Epithelial cell of proximal tubule (primary cell): ENCODE measurements at places on chromosomes 5 and 9. TPM values are rescaled to one million over a fixed set of nuclear protein-coding genes. Genes with fewer than 3 reads are reported as not detected.

GRCh38 chr5:155587458-155587857 lies 573.9 kb downstream of the KIF4B start:
- no peak for DNase-seq

DNA sequence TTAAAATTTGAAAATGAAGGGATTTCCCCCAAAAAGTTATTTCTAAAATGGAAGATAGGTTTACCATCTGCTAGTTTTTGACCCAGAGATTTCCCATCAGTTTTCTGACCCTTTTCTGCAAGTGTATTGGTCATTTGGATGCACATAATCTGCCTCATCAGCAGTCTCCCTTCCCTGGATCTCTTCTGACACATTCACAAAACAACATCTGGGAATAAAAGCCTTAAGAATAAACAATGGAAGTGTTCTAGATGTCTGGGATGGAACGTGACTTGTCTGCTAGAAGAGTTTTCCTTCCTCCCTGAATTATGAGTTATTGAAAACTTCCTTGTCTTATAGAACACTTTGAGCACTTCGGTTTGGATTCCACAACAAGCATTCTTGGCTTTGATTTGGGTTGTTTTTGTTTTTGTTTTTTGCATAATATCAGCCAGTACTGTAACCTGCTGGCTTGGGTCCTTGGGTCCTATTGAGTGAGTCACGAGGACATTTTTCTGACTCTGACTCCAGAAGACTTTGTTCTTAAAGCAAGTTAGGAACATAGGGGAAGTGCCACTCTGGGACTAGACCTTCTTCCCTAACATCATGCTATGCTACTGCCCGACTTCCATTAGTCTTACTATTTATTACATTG lies 18.2 kb upstream of the ESM1 start:
- no peak for DNase-seq

DNA sequence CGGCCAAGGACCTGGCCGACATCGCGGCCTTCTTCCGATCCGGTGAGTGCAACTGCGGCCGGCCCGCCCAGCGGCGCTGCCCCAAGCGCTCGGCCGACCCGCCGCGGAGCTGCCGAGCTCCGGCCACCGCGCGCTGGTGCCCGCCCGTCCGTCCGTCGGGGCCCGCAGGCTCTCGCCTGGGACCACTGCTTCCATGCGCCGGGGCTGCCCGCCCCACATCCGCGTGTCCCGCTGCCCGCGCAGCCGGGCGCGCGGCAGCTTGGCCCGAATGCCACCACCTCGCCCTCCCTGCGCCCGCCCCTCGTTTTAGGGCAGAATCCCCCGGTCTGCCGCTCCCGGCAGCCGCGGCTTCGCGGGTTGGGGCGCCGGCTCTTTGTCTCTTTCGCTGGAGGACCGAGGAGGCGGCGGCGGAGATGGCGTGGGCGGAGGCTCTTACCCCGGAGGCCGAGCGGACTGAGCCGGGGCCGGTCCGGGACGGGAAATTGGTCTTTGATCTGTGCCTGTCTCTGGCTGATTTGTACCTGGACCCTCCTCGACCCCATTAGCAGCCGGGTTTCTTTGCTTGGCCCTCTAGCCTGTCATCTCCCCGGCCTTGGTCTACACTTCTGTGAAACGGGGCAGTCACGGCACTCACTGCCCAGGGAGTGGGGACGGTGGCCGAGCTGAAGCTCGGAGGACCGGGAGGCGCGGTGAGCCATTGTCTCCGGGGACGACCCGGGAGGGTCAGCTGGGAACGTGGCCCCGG lies 871 bp downstream of the TRIO start:
- no peak for DNase-seq

DNA sequence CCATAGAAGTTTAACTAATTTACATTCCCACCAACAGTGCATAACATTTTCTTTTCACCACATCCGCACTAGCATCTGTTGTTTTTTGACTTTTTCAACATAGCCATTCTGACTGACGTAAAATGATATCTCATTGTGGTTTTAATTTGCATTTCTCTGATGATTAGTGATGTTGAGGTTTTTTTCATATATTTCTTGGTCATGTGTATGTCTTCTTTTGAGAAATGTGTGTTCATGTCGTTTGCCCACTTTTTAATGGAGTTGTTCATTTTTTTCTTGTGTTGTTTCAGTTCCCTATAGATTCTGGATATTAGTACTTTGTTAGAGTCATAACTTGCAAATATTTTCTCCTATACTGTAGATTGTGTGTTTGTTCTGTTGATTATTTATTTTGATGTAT lies 163.4 kb downstream of the FER start:
- DNase-seq: no peak

DNA sequence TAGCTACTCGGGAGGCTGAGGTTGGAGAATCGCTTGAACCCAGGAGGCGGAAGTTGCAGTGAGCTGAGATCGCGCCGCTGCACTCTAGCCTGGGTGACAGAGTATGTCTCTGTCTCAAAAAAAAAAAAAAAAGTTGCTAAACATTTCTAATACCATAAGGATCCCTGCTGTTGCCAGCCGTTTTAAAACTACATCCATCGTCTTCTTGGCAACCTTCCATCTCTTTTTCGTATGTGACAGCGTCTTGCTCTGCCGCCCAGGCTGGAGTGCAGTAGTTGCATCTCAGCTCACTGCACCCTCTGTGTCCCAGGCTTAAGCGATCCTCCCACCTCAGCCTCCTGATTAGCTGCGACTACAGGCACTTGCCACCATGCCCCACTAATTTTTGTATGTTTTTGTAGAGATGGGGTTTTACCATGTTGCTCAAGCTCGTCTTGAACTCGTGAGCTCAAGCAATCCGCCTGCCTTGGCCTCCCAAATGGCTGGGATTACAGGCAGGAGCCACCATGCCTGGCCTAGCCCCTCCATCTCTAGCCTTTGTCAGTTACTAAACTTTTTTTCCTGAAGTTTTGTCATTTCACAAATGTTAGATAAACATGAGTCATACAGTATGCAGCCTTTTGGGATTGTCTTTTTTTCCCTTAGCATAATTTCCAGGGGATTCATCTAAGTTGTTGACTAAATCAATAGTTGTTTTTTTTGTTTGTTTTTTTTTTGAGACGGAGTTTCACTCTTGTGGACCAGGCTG lies 13.5 kb downstream of the NSD1 start:
- DNase-seq: no peak

Gene UNC13B
- 19.1 and 19.6 TPM in 2 replicates for total RNA-seq

DNA sequence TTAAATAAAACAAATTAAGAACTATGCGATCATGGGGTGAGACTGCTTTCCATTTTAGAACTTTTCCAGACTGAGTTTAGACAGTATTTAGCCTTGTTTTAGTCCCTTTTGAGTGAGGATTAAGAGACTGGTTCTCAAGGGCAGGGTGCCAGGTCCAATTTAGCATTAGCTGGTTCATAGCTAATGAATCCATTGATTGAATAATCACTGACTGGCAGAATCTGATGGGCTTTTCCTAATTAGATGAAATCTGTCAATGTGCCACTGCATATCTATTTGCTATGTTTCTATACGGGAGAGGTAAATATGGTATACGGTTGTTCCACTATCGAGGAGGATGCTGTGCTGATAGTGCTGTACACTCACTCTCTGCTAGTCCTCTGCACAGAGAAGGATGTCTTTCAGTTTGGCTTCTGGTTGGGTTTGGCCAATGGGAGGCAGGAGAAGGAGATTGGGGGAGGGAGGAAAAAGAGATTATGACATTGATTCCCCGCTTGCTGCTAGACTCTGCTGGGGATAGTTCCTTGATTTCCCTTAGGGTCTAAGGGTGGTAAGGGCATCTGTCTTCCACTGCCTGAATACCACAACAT lies 496.6 kb downstream of the CTNND2 start:
- no peak for DNase-seq

Gene PTPRD
- total RNA-seq: 3.2 and 5.6 TPM in 2 replicates

DNA sequence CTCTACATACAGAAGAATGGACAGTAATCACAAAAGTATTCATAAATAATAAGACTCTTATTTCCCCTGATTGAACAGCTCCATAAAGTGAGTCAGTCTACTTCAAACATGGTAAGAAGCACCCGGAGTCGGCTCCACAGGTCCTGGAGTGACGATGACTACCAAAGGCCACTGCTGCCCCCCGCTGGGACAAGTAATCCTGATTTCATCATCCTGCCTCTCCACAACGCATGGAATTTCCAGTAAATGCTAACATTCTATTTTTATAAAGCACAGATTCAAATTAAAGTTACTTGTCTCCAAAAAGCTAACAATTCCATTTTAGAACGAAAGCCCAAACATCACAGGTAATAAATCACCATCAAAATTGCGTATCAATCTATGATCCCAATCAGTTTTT lies 16.2 kb downstream of the ATPSCKMT start:
- no peak for DNase-seq

Gene DRD1
- total RNA-seq: not detected in 2 replicates

DNA sequence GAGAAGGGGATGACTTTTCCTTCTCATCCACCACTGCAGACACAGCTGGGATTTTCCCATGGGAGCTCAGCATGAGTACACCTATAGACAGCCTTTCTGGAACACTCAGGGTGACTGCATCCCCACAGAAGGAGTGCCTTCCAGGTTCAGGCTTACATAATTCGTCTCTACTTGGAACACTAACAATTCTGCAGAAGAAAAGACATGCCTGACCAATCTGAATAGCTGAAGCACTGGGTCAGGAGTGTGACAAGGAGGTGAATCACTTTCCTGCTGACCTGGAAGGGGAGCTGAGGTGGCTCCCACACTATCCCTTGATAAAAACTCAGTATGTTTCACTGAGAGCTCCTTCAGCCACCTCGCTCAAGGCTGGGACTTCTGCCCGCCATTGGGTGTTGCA lies 425.3 kb downstream of the TLR4 start:
- peak; percentile 95 for DNase-seq

DNA sequence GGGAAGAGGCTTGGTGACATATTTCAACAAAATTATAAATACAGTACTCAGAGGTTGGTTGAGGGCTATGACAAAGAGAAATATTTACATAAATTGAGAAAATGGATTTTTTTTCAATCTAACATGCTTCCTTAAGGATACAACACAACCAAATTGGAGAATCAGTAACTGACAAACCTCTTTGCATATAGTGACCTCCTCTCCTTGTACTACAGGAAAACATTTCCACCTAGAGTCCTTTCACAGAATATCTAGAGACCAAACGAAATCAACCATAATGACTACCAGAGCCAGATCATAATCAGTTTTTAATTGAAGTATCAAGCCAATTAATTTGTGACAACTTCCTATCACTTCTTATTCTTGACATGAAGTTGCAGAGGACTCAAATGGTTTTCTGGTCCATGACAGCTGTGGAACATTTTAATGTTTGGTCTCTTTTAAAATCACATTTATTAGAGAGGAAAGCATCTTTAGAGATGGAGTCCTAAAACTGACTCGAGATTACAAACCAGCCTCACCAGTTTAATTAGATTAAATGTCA lies 1636.5 kb upstream of the C9orf72 start:
- DNase-seq: no peak

Gene ACTBL2
- total RNA-seq: 2.2 and 2.3 TPM in 2 replicates

- no peak for DNase-seq
Measured at GRCh38 chr9:97979788-97980478, 3.2 kb upstream of the ANP32B start.

GRCh38 chr9:26603617-26604016 lies 289.0 kb downstream of the CAAP1 start:
- no peak for DNase-seq

GRCh38 chr9:4837261-4838188 lies 44.8 kb downstream of the RCL1 start:
- DNase-seq: no peak

DNA sequence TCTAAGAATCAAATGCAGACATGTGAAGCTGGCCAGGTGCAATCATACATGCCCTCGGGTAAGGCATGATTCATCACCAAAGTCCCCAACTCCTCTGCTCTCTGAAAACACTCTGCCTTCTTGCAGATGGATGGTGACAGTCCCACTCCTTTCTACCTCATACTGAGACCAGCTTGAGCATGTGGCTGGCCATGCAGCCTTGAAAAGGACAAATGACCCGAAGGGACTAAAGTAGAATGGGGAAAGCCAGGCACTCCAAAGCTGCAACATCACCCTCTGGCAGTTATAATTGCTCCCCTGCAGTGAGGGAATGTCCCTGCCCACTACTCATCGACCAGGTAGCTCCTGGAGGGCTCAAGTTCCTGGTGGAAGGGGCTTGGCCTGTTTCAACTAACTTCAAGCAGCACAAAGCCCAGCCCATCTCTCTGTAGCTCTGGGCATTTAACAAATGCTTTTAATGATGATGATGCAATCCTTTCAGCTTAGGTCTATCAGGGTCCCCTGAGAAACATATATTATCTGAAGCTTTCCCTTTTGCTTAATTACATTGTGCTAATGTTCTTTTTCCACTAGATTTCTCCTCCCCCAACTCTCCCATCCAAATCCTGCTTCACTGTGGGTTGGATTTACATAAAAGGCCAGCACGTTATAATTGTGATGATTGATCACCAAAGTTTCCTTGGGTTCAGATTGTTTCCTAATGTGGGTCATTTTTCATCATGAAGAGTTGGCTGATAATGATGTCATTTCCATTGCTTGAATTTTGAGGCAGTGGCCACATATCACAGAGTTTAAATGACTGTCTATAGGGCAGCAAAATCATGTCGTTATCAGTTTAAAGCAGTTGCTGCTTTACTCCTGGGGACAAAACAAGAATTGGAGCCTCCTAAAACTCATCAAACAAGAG lies 436.5 kb upstream of the SLC30A5 start:
- DNase-seq: no peak

DNA sequence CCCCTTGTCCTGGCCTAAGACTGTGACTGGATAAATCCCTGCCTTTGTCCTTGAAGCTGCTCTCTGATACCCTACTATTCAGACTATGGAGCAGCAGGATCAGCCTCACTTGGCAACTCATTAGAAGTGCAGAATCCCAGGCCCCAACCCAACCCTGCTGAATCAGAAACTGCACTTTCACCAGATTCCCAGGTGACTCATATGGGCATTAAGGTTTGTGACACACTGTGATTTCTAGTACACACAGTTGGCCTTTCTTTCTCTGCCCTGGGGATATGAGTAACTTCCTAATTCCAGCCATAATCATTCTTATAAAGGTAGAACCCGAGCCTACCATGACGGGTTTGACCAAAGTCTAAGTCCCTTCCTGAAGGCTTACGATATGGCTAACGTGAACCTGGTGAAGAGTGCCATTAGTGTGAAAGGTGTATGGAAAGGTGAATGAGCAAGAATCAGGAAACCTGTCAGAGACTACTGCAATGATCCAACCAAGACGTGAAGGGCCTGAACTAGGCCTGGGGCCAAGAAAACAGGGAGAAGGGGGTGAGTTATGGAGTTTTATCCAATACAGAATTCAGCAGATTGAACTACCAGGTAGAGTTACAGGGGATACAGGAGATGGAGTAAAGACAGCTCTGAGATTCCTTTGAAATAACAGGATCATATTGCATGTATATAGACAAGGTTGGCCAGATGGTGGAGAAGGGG lies 533.0 kb downstream of the BNC2 start:
- peak; percentile 99 for DNase-seq

DNA sequence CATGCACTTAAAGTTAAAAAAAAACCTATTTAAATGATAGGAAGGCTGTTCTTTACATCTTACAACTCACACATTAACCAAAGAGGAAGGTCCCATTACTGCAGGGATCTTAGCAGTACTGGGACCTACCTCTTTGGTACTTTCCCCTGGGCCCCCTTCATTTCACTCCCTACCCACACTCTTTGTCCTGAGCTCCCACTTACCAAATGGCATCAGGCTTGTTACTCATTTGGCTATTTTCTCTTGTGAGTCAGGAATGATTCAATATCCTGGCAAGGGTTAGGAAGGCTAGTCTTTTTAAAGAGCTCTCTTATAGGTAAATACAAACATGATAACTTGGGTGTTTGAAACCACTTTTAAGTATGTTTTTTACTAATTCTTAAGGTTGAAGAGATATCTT lies 117.4 kb upstream of the ELL2 start:
- peak; percentile 88 for DNase-seq
